Stimulated activated CD8-positive, alpha-beta memory T cell treated with anti-CD3 and anti-CD28 coated beads, Interleukin-7, amount 100 ng/mL, for 4 hours (primary cell): ENCODE measurements at places on chromosomes 3 and 15.

- DNase-seq, result no peak
Measured at GRCh38 chr3:158882445-158882844, 80.6 kb downstream of the MFSD1 start.

DNA sequence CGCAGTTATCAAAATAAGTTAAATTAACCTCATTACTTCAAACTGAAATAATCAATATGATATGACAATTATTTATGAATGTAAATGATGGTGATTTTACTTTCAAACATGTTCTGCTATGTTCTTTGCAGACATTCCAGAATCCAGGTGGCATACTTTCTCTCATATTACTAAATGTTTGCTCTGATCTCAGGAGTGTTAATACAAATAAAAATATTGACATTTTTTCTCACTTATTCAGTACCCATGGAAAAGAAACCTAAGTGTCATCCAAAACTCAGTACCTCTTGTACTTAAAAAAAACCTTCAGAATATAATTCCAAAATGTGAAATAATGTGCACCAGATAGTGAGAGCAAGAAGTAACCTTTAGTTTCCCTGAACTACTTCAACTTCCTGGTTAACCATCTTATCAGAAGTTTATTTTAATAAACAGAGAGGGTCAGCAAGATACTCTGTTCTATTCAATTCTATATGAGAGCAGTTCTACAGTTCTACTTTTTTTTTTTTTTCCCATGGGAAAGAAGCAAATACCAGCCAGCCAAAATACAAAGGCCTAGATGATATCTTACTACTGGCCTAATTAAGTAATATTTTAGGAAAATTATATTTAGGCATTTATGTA is 494.1 kb downstream of the MECOM start:
- no peak for DNase-seq

DNA sequence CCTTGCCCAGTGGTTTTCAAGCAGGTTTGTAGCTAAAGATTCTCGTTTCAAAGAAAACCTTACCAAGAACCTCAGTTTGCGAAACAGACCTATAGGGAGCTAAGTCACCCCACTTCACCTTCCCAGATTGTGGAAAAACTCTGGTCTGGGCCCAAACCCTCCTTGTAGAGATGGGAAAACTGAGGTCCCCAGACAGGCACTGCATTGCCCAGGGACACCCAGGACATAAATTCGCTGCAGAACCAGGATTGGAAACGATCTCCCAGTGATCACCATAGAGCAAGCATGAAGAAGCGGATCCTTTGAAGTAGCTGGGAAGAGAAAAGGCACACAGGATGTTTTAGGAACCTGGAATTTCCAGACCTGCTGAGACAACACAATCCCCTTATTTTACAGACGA is 85.6 kb upstream of the PIAS1 start:
- DNase-seq, result no peak

- DNase-seq, result no peak
Measured at GRCh38 chr3:63076357-63076756, 201.1 kb upstream of the CADPS start.

GRCh38 chr3:124478830-124479229 is 251.4 kb upstream of the UMPS start:
- DNase-seq, result no peak

GRCh38 chr3:55643283-55643682 is 156.2 kb upstream of the WNT5A start:
- DNase-seq, result no peak

- DNase-seq, result no peak
Measured at GRCh38 chr3:188692700-188693099, 479.1 kb upstream of the TPRG1 start.

DNA sequence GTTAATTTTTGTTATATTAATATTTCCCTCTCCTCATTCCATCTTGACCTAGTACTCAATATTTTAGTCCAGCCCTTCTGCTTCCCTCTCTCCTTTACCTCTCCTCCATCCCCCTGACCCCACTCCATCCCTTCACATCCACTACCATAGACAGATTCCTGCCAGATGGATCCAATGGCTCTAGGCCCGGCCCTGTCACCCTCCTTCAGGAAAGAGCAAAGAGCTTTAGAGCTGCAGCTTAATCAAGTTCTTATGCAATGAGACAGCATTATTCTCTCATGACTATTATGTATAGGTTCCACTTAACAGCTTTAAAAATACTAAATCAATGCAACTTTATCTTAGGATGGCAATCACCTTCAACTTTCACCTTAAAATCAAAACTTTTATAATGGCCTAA is 200.7 kb upstream of the TTC14 start:
- DNase-seq, result no peak

- no peak for DNase-seq
Measured at GRCh38 chr3:41682996-41683395, 278.9 kb downstream of the ULK4 start.

GRCh38 chr3:196967412-196968232 is 1.0 kb downstream of the PIGZ start:
- DNase-seq, result no peak

DNA sequence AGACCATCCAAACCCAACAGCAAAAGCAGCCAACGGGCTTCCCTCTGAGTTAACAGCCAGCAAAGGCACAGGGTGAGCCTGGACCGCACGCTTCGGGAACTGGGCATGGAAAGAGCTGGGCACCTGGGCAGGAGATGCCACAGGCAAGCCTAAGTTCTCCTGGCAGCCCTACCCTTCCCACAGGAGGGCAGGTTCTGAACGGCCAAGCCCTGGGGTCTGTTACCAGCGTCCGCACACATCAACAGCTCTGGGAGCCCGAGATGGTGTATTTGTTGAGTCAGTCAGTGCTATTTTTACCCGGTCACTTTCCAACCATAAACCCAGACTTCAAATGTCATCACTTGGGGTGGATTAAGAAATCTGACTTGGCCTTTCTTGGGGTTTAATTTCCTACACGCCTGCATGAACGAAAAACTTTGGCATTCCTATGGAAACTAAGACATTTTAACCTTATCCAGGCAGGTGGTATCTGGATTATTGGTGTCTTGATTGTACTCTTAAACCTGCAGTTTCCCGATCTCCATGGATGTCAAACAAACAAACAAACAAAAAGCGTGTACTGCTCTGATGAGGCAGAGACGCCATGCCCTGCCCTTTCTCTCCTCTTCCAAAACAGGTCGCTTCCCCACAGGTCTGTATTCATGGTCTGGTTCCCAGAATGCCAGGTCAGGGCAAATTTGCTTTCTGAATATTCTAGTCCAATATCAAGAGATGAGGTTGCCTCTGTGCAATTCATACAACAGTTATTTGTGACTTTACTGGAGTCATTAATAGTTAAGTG is 99.7 kb downstream of the XXYLT1 start:
- no peak for DNase-seq

DNA sequence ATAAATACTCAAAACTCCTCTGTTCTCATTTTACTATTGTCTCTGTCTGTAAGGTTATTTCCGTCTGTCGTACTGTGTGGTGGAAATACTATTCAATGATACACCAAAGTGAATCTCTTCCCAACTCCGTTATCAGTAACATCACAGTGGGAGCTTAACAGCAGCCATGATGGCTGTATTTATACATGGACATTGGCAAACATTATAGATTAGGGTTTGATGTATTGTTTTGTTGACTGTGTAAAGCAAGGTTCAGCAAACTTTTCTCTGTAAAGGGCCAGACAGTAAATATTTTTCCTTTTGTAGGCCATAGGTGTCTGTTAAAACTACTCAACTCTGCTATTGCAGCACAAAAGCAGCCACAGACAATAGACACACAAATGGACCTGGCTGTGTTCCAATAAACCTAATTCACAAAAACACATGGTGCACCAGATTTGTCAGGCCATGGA is 23.2 kb downstream of the LIPC start:
- DNase-seq, result no peak

DNA sequence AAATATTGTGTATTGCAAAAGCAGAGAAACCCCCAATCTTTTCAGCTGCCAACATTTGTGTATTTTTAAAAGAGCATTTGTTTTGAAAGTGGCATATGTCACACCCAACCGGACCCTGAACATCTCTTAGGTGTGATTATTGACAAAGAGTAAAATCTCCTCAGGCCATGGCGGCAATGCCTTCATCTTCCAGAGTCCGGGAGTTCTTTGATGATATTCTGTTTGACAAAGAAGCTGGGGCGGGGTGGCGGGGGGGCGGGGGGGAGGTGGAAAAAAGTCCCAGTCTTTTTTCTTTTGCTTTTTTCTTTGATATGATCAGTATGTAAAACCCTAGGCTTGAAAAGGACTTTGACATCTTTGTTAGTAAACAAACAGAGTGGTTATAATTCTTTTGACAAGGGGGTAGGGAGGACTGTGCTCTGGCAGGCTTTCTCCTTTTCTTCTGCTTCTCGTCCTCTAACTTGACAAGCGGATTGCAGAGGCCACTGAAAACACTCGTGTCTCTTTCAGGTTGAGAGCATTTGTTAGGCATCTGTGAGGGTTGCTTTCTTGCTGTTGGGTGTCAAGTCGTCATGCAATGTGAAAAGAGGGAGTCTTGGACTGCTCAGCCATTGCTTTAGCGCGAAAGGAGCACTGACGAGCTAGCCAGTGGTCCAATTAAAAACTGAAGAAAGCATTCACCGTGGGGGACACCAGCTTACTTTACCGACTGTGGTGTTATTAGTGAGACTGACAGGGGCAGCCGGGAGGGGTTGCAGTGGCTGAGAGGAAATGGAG is 243.2 kb downstream of the NSUN3 start:
- no peak for DNase-seq

DNA sequence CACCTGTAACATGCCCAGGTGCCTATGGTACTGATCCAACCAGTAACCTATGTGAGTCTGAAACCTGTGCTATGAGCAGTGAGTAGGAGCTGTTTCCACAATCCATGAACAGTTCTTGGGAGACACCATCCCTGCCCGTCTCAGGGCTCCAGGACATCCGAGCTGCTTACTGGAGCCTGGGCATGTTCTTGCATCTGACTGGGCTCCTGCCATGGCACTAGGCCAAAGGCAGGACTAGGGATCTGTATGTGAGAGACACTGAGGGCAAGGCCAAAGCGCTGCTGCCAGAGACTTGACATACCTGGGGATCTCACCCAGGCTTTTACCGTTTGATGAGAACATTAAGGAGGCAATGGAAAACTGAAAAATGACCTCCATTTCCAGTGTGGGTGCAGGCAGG is 59.8 kb downstream of the WDR76 start:
- DNase-seq, result no peak

DNA sequence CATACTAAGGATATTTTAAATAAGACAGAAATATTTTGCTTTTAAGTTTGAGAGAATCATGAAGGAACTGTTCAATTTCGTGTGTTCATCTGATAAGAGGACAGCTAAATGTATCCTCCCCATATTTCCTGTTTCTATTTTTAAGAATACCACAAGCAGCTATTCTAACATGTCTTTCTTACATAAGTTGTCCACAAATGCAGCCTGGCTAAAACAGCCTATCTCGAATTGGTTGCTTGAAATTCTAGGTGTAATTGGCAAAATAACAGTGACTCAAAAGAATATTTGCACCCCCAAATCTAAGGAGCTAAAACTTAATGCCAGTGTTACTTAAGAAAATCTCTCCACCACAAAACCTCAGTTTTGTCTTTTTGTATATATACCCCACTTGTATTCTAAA is 35.0 kb downstream of the BTLA start:
- DNase-seq, result no peak

- no peak for DNase-seq
Measured at GRCh38 chr3:142963516-142964448, at the start of gene PAQR9. Gene PAQR9, minus strand, starts transcription at chr3:142963674. Its CDS starts 338 bp downstream, at chr3:142963336.
